ENCODE measurements at places on chromosomes 4 and X. TPM values are rescaled to one million over a fixed set of nuclear protein-coding genes. Genes with fewer than 3 reads are reported as not detected.

GRCh38 chr4:7388627-7389026 lies 46.1 kb downstream of the PSAPL1 start:
- no peaks in the 10 kb centered on the region for H3K36me3 ChIP-seq
- DNase-seq, result no peak
- no peak overlapping the region for H3K27ac ChIP-seq

DNA sequence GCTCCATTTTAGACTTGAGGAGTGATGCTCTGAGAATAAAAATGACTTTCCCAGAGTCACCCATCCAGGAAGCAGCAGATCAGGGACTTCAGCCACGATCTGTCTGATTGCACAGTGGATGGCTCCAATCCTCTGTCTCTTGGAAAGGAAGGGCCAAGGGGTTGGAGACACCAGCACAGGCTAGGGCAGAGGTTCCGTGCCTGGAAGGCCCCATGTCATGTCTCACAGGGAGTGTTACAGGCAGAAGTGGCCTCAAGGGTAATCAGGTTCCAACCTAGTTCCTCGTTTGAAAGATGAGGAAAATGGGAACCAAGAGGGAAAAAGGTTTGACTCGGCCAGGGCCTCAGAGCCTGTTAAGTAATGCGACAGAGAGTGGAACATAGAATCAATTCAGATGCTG lies 160.0 kb downstream of the EFNB1 start:
- H3K27ac ChIP-seq, result no peak overlapping the region
- H3K4me3 ChIP-seq, result no peak overlapping the region
- H3K27me3 ChIP-seq, result no peaks in the 10 kb centered on the region
- H3K4me1 ChIP-seq, result no peaks in the 10 kb centered on the region

DNA sequence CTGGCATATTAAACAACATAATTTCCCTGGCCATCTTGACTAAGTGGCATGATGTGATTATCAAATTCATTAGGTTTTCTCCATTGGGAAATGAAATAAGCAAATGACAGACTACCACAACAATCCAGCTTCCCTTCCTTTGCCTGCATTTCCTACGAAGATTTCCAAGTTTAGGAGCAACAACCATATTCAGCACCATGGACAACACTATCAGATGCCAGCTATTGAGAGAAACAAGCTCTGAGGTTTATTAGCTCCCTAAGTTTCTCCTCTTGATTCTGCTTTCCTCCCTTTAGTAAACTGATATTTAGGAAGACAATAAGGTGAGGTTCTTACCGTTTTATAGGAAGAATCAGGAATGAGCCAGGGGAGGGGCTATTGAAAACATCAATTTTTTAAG lies 36.2 kb downstream of the DCX start:
- no peak overlapping the region for H3K4me3 ChIP-seq
- no peaks in the 10 kb centered on the region for H3K36me3 ChIP-seq
- DNase-seq, result no peak

DNA sequence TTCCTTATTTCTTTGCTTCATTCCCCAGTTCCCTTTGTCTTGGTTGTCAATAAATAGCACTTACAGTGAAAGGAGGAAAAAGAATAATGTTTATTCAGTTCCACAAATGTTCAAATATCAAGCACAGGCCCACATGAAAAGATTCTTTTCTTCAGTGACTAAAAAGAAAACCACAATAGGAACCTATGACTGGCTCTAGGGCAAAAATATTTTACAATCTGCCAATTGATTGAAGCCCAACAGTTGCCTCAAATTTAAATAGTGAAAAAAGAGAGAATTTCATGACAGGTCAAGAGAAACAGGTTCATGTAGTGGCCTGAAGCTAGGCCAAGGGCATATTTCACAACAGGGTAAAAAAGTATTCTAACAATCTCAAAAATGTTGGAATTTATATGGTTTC lies 553.8 kb downstream of the CENPC start:
- H3K27ac ChIP-seq, result no peak overlapping the region
- H3K36me3 ChIP-seq, result no peaks in the 10 kb centered on the region
- DNase-seq, result no peak
- H3K4me3 ChIP-seq, result no peak overlapping the region
- no peaks in the 10 kb centered on the region for H3K27me3 ChIP-seq
- no peaks in the 10 kb centered on the region for H3K4me1 ChIP-seq

GRCh38 chrX:6708676-6709380 lies 173.9 kb upstream of the VCX3A start:
- H3K4me1 ChIP-seq, result peaks cover 15% of the 10 kb centered on the region
- DNase-seq, result no peak
- H3K36me3 ChIP-seq, result no peaks in the 10 kb centered on the region
- H3K4me3 ChIP-seq, result no peak overlapping the region
- H3K27me3 ChIP-seq, result no peaks in the 10 kb centered on the region

DNA sequence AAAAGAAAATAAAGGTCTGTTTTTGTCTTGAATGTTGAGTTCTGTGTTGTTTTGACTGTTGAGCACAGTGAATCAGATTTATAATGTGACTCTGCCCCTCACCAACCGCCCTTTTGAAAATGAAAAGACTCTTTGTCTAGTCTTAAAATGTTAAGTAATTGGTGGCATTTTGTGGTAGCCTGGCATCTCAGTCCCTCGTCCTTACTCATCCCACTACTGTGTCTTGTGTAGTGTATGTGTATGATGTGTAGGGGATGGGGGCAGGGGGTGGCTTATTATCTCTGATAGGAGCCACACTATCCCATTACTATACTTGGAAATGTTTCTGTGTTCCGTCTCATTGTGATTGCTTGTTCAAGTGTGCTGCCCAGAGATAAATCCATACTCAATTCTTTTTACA lies 12.2 kb downstream of the KLHL34 start:
- H3K4me3 ChIP-seq, result no peak overlapping the region
- DNase-seq, result no peak
- no peaks in the 10 kb centered on the region for H3K27me3 ChIP-seq

GRCh38 chr4:189436207-189436606 lies 504.5 kb upstream of the FRG1 start:
- H3K4me1 ChIP-seq, result no peaks in the 10 kb centered on the region
- H3K27me3 ChIP-seq, result no peaks in the 10 kb centered on the region
- H3K36me3 ChIP-seq, result no peaks in the 10 kb centered on the region
- no peak overlapping the region for H3K27ac ChIP-seq
- DNase-seq, result no peak
- no peak overlapping the region for H3K4me3 ChIP-seq

- no peaks in the 10 kb centered on the region for H3K27me3 ChIP-seq
- H3K4me3 ChIP-seq, result no peak overlapping the region
- DNase-seq, result no peak
- H3K4me1 ChIP-seq, result no peaks in the 10 kb centered on the region
- no peaks in the 10 kb centered on the region for H3K36me3 ChIP-seq
Observed at GRCh38 chrX:79573760-79574159, 206.6 kb upstream of the ITM2A start.

GRCh38 chr4:48445704-48446103 lies 37.4 kb upstream of the SLC10A4 start:
- no peak overlapping the region for H3K4me3 ChIP-seq
- H3K27ac ChIP-seq, result no peak overlapping the region
- H3K27me3 ChIP-seq, result no peaks in the 10 kb centered on the region
- no peaks in the 10 kb centered on the region for H3K36me3 ChIP-seq

GRCh38 chr4:150960818-150961217 lies 54.3 kb downstream of the LRBA start:
- no peaks in the 10 kb centered on the region for H3K36me3 ChIP-seq
- DNase-seq, result no peak
- H3K27me3 ChIP-seq, result no peaks in the 10 kb centered on the region
- no peaks in the 10 kb centered on the region for H3K4me1 ChIP-seq

DNA sequence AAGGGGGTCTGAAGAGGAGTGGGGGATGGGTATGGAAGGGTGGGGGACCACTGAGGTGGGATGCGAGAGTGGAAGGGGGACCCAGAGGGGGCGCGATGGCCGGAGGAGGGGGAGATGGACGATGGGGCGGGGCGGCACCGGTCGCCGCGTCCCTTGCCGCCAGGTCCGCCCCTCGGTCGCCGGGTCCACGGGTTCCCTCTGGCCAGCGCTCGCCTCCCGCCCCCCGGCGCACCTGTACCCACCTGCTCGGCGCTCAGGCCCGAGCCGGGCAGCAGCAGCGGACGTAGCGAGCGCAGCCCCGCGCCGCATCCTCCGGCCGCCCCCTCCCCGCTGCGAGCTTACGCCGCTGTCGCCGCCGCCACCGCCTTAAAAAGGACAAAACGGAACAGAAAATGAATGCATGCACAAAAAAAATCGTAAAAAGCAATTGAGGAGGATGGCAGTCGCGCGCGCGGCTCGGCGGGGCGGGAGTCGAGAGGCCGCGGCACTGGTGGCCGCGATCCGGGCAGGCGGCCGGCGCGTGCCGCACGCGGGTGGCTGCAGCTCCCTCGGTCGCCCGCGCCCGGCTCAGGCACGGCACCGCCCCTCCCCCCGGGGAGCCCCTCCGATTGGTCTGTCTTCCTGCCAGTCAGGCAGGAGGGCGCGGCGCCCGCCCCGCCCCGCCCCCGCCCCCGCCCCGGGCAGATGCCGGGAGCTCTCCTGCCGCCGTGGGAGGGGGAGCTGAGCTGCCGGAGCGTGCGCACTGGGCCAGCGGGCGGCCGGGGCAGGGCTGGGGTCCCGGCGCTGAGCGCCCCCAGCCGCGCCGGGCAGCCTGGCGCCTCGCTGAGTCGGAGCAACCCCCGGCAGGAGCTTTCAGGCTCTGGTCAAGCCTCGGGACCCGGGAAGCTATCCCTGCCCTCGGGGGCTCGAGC lies at the start of gene JAKMIP1:
TSS of gene JAKMIP1 (minus strand) at position 539 of the 911 bp plus-strand sequence. CDS start 87,699 bp downstream, outside the sequence.
- H3K36me3 ChIP-seq, result no peaks in the 10 kb centered on the region
- peaks cover 5% of the 10 kb centered on the region for H3K27me3 ChIP-seq
- no peak within 1 kb of the TSS for H3K4me3 ChIP-seq
- H3K27ac ChIP-seq, result no peak within 1 kb of the TSS
- DNase-seq, result peak; percentile 50
- H3K4me1 ChIP-seq, result 0 out of 2 replicates have a peak, but pooled peaks cover 3% of the 10 kb centered on the region

- peaks cover 33% of the 10 kb centered on the region for H3K4me1 ChIP-seq
- no peak overlapping the region for H3K4me3 ChIP-seq
- H3K36me3 ChIP-seq, result no peaks in the 10 kb centered on the region
- no peaks in the 10 kb centered on the region for H3K27me3 ChIP-seq
- no peak overlapping the region for H3K27ac ChIP-seq
- peak; percentile 13 for DNase-seq
Observed at GRCh38 chrX:1466971-1467561, 14.4 kb upstream of the ASMTL start.

DNA sequence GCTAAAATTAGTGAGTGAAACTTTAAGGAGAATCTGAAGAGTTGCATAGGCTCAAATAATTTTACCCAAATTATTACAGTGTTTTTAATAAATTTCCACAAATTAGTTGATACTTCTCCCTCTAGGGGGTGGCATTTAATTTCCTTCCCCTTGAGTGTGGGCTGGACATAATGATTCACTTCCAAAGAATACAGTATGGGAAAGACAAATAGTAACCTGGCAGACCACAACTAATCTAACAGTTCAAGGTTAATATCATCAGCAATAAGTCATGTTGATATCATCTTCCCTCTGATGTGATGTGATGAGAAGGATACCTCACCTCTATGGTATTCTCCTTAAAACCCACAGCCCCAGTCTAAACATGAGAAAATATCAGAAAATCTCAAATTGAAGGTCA lies 15.5 kb downstream of the PFKFB1 start:
- no peaks in the 10 kb centered on the region for H3K4me1 ChIP-seq
- no peak for DNase-seq
- no peak overlapping the region for H3K4me3 ChIP-seq
- H3K36me3 ChIP-seq, result no peaks in the 10 kb centered on the region
- no peaks in the 10 kb centered on the region for H3K27me3 ChIP-seq

DNA sequence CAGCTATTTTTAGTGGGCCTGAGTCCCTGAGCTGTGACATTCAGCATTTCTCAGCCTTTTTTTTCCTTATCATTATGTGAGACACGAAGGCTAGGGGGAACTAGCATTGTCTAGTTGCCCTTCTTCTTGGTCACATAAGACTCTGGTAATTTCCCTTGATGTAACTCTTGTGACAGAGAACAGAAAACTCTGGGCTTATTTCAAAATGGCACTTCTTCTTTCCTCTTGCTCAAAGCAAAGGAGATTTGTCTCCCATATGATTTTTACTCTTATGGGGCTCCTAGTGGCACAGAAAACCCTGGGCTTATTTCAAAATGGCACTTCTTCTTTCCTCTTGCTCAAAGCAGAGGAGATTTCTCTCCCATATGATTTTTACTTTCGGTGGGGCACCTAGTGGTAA lies 14.7 kb downstream of the ATXN3L start:
- no peak for DNase-seq
- H3K27ac ChIP-seq, result no peak overlapping the region
- H3K27me3 ChIP-seq, result no peaks in the 10 kb centered on the region

- H3K4me3 ChIP-seq, result no peak overlapping the region
- no peak for DNase-seq
- no peaks in the 10 kb centered on the region for H3K36me3 ChIP-seq
- H3K4me1 ChIP-seq, result no peaks in the 10 kb centered on the region
Observed at GRCh38 chr4:6955261-6955911, 45.8 kb downstream of the TBC1D14 start.

- no peak overlapping the region for H3K27ac ChIP-seq
- H3K36me3 ChIP-seq, result no peaks in the 10 kb centered on the region
- no peak overlapping the region for H3K4me3 ChIP-seq
- H3K4me1 ChIP-seq, result no peaks in the 10 kb centered on the region
Observed at GRCh38 chr4:105613306-105613705, 60.9 kb downstream of the ARHGEF38 start.

DNA sequence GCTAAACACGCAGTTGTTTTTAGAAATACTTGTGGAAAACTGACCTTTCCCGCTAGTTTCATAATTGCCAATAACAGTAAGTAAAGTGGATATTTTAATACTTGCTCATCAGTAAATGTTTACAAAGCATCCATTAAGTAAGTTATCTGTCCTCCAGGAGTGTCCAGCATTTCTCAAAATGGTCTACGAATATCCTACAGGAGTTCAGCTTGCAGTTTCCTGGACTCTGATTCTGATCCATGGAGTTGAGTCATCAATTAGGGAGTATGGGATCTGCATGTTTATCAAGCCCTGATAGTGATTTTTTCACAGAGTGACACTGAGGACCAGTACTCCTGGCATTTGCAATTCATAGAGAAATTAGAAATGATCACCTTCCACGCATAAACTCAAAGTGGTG lies 325.2 kb upstream of the AADAT start:
- no peaks in the 10 kb centered on the region for H3K27me3 ChIP-seq
- no peaks in the 10 kb centered on the region for H3K36me3 ChIP-seq
- no peaks in the 10 kb centered on the region for H3K4me1 ChIP-seq
- no peak overlapping the region for H3K4me3 ChIP-seq

DNA sequence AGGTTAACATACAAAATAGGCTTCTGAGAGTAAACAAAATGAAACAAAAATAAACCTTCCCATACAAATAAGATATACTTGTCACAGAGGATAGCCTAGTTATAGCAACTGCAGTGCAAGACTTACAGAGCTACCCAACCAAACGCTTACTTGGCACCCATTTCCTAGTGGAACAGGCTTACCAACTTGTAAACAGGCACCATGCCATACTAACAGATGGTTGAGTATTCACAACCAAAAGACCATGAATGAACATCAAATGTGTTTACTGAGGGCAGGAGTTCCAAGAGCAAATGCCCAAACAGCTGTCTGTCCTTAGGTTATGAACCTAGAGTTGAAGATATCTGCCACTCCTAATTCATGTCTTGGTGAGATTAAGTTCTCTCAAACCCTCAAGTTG lies 2629.2 kb downstream of the PCDH7 start:
- H3K4me3 ChIP-seq, result no peak overlapping the region
- H3K27me3 ChIP-seq, result no peaks in the 10 kb centered on the region
- DNase-seq, result no peak
- no peaks in the 10 kb centered on the region for H3K36me3 ChIP-seq
- no peak overlapping the region for H3K27ac ChIP-seq
- H3K4me1 ChIP-seq, result no peaks in the 10 kb centered on the region

Gene SOWAHB
- total RNA-seq, result not detected

Gene TRIM60
- not detected for total RNA-seq

Gene NSG1
- not detected for total RNA-seq

Gene NKX6-1
- 3.3 TPM for total RNA-seq

Gene SORCS2
- total RNA-seq, result 0.05 TPM

Gene NCBP2L
- not detected for total RNA-seq

Gene MTNR1A
- total RNA-seq, result 0.13 TPM

Gene FGF13
- 7.0 TPM for total RNA-seq
